ENCODE measurements at places on chromosomes 6 and 20.

- no peak for DNase-seq
Measured at GRCh38 chr20:61002090-61002489, 250.0 kb upstream of the CDH4 start.

DNA sequence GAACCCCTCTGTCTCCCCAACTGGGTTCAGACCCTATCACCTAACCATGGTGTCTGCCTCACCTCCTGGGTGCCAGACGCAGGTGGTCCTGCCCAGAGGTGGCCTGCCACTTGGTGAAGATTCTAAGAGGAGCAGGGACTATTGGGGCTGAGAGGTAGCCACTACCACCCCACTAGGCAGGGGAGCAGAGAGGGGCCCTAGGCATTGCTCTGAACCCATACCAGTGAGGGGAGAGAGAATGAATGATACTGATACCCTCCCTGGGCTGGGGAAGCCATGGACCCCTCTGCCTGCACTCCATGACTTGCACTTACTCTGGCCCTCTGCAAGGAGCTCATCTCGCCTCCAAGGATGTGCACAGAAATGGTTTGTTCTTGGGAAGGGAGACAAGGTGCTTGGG, 31.7 kb upstream of the SPDEF start:
- no peak for DNase-seq

GRCh38 chr20:44011251-44011940, 96.7 kb downstream of the TOX2 start:
- no peak for DNase-seq

DNA sequence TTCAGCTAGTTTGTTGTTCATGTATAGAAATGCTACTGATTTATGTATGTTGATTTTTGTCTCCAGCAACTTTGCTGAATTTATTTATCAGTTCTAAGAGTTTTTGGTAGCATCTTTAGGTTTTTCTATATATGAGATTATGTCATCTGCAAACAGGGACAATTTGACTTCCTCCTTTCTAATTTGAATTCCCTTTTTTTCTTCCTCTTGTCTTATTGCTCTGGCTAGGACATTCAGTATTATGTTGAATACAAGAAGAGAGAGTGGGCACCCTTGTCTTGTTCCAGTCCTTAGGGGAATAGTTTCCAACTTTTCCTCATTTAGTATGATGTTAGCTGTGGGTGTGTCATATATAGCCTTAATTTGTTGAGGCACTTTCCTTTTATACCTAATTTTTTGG, 58.2 kb downstream of the CDH26 start:
- DNase-seq: no peak

- DNase-seq: no peak
Measured at GRCh38 chr6:165873976-165874375, 210.9 kb upstream of the PDE10A start.

- no peak for DNase-seq
Measured at GRCh38 chr20:24379484-24379927, 89.9 kb upstream of the SYNDIG1 start.

DNA sequence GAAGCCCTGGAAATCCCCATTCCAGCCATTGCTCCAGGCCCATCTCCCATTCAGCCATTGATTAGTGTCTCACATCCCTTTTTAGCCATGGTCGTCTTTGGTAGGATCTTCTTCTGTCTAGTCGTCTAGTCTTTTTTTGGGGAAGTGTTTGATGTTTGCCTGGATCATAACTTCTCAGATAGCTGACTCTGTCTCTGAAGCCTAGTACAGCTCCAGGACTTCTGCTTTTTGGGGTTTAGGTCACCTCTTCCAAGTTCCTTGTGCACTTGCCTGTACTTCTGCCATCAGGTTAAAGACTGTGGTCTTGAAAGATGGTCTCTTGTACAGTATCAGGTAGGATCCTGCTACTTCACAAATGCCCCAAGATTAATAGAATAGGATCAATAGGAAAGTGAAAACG, 553.5 kb downstream of the PKHD1 start:
- DNase-seq: no peak

DNA sequence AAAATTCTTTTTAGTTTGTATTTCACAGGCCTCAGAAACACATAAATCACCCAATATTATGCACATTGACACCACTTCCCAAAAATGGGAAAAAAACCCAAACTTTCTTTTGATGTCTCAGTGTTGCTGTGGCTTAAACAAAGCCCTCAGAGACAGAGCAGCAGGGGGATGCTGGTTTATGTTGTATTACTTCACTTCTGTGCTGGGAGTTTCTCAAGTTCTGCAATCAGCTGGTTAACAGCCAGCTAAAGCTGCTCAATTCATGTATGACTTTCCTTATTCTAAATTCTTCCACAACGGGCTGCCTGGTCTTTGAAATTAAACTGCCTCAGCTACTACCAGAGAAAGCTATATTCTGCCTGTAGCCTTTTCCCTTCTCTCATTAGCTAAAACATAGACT, 5.6 kb downstream of the FILIP1 start:
- no peak for DNase-seq

DNA sequence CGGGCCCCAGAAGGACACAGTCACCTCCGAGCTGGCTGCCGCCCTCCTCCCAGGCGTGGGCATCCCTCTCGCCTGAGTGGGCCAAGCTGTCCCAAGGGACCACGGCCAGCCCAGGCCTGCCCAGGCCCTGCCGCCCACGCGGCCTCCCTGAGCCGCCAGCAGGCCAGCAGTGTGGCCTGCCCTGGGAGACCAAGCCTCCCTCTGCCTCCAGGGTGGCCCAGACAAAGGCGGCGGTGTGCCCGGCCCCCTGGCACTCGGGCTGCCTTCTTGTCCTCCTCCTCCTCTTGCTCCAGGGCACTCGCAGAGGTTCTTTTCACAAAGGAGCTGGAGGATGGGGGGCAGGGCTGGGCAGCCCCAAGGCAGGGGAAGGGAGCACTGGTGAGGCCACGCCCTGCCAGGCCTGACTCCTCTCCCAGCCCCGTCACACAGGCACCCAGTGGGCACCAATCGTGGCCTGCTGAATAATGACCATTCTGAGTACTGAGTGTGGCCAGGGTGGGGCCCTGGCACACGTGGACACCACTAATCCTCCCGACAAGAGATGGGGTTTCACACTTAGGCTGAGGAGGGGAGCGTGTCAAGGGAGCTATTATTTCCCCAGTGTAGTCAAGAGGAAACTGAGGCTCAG, 25.3 kb downstream of the NOL4L start:
- DNase-seq: no peak

- DNase-seq: no peak
Measured at GRCh38 chr6:103734016-103734415, 1125.7 kb downstream of the HACE1 start.

GRCh38 chr6:158416883-158417759, 104.9 kb downstream of the TULP4 start:
- no peak for DNase-seq

DNA sequence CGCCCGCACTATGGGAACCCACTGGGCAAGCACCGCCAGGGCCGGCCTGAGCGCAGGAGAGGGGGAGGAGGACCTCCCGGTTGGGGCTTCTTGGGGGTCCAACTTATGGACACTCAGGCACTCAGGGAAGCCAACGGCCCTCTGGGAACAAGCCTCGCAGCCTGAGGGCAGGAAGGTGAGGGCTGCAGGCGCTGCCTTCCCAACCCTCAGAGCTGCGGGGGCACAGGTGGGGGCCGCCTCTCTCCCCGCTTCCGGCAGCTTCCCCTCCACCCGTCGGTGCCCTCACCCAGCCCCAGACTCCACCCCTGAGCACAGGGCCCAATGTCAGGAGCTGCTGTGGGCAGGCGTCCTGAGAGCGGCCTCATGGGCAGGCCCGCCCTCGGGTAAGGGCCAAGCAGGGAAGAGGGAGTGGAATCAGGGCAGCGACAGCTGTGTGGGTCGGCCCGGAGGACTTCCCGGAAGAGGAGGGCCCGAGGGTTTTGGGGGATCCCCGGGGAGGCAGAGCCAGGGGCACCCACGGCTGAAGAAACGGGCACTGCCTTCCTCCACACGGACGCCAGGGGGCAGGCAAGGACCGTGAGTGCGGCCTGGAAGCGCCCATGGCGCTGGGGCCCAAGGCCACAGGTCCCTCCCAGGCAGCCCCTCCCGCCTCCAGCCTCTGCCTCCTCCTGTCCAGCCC, 488 bp upstream of the PTK6 start:
- peak; percentile 98 for DNase-seq

- no peak for DNase-seq
Measured at GRCh38 chr6:82245376-82245775, 2.2 kb downstream of the IBTK start.

DNA sequence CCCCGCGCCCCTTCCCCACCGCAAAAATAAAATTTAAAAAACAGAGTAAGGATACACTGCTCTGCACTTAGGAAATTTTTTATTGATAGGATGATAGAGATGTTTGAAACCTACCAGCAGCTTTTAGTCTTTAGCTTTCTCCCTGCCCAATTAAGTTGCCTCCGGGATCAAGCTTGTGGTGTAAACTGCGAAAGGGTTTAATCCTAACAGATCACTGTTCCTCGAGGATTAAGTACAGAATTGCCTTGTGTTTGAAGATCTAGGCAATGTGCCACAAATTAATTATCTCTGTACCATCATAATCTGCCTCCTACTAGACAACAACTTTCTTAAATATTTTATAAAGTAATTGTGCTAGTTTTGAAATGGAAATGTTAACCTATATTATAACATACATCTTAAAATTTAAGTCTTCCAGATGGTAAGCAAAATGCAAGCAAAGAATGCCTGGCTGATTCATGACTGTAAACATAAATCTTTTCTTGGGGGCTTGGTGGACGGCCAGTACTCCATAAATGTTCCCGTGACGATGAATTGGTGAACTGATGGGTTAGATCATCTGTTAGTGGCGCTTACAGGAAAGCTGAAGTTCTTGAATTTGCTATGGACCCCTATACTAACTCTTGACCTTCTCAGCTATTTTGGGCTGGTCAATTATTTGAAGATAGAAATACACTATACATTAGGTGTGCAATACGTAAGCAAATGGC, 58.0 kb upstream of the ARHGAP18 start:
- no peak for DNase-seq

- no peak for DNase-seq
Measured at GRCh38 chr20:17044891-17045290, 181.9 kb upstream of the PCSK2 start.

- no peak for DNase-seq
Measured at GRCh38 chr6:112014483-112014882, 39.4 kb upstream of the CCN6 start.

- no peak for DNase-seq
Measured at GRCh38 chr20:50126662-50127061, 13.7 kb upstream of the UBE2V1 start.

GRCh38 chr6:53241938-53242337, 93.3 kb upstream of the GCM1 start:
- no peak for DNase-seq

- no peak for DNase-seq
Measured at GRCh38 chr6:131920656-131921055, 30.5 kb downstream of the CCN2 start.

- no peak for DNase-seq
Measured at GRCh38 chr20:37516811-37517750, 4.0 kb upstream of the NNAT start.

DNA sequence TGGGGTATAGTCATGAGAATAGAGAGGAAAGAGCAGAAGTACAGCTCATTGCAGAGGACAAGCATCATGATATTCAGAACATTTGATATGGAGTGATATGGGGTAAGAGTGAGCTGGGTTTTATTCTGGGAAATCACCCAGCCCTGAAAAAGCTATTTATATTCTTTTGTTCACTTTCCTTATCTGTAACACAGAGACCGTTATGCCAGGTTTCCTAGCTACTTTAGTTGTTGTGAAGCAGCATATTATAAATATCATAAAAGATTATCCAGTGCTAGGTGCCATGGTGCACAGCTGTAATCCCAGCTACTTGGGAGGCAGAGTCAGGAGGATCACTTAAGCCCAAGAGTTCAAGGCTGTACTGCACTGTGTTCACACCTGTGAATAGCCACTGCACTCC, 9.8 kb upstream of the DEFB129 start:
- DNase-seq: no peak

DNA sequence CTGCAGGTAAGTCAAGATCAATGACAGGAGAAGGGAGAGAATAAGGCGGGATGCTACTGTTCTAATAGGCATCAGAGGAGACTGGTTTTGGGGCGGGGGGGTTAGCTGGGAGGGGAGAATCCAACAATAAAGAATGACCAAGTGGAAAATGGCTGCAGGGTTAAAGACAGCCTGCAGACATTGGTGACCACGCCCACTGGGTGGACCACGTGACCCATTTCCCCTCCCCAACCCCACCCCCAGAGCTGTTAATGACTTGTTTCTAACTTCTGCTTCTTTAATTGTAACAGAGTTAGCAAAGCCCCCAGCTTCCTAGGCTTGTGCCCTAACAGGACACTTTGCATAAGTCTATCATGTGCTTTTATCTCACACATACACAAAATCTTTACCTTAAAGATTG, 344.5 kb downstream of the KIF16B start:
- no peak for DNase-seq

GRCh38 chr6:70421509-70421908, 8.2 kb downstream of the FAM135A start:
- no peak for DNase-seq

- no peak for DNase-seq
Measured at GRCh38 chr6:158376631-158377081, 64.4 kb downstream of the TULP4 start.

- no peak for DNase-seq
Measured at GRCh38 chr6:33317419-33317668, 200 bp downstream of the ZBTB22 start.

- DNase-seq: no peak
Measured at GRCh38 chr6:134654751-134655150, 295.1 kb downstream of the ALDH8A1 start.

DNA sequence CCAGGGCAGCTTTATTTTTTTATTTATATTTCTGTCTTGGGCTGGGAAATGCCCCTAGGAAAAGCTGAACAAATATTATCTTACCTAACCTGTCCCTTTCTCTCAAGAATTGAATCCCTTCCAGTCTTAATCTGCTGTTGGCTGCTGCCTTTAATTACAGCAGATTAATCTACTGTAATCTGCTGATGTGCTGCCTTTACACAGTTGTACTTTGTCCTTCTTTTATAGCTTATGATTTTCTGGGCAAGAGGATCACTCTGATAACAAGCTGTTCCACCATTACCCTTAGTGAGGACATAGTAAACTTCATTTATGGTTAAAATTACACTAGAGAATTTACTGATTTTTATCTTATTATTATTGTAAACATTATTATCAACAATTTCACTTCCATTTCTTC, 234.5 kb upstream of the MAN1A1 start:
- no peak for DNase-seq

GRCh38 chr6:140636271-140636907, 1261.9 kb upstream of the CITED2 start:
- no peak for DNase-seq

DNA sequence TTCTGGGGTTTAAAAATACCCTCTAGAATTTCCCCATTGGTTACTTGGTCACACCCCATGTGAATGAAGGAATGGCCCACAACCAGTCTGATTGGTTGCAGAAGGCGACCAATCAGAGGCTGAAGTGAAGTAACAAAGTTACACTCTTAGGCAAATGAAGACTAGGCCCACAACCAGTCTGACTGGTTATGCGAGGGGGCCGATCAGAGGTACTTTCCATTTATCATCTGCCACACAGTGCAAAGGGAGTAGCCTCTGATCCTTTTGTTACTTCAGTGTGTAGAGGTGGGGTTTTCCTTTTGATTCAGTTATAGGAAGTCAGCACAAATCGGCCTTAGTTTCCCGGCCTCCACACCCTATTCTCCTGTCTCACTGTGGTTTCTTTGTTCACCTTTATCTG, 61.2 kb upstream of the SGK1 start:
- DNase-seq: no peak

GRCh38 chr6:19463250-19463649, 373.9 kb upstream of the ID4 start:
- DNase-seq: no peak

GRCh38 chr6:109701221-109701620, 10.1 kb downstream of the FIG4 start:
- no peak for DNase-seq
